ENCODE measurements at places on chromosomes 6 and 20. TPM values are rescaled to one million over a fixed set of nuclear protein-coding genes. Genes with fewer than 3 reads are reported as not detected.
A peak's percentile ranks its signal among the peaks of the same experiment; 100 is the strongest.

BEND6 gene
- polyA plus RNA-seq: 0.23 TPM

RREB1 gene
- 8.9 TPM for polyA plus RNA-seq

PSORS1C2 gene
- polyA plus RNA-seq: not detected

DNA sequence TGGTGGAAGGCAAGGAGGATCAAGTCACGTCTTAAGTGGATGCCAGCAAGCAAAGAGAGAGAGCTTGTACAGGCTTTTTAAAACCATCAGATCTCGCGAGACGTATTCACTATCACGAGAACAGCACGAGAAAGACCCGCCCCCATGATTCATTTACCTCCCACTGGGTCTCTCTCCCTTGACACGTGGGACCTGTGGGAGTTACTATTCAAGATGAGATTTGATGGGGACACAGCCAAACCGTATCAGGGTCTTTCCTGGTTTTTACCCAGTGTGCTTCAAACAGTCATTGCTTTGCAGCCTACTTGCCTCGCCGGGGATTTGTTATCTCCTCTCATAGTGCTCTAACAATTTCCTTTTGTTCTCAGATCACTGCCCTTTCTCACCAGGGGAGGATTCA is 108.2 kb downstream of the UST start:
- no peak for DNase-seq

DNA sequence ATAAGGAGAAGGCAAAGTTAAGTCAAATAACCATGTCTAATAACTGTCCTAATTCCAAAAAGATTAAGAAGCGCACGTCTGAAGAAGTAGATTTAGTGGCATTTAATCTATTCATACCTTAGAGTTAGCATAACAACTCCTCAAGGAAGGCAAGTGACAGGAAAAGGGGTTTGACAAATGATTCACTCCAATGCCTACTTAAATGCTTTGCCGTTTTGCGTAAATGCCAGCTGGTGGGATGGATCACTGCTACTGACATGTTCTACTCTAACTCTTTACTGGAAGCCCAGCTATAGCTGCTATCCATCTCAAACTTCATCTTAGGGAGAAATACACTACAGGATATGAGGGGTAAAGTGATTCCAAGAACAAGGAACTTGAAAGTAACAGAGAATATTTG is 347.3 kb upstream of the RUNX2 start:
- no peak for DNase-seq

DNA sequence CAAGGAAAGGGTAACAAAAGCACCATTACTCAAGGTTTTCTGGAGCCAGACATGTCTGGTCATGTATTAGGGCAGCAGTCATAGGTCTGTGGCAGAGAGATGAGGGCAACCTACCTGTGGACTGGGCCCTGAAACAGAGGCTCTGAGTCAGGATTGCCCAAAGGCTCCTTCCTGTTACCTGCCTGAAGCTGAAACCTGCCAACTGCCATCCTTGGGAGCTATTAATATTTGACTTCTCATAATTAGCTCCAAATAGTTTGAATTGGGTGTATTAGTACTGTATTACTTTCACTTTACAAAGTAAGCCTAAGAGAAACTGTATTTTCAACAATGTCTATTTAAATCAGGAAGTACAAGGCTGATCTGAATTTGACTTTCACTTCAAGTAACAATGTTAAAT is 72.0 kb upstream of the TBX18 start:
- DNase-seq: no peak

DNA sequence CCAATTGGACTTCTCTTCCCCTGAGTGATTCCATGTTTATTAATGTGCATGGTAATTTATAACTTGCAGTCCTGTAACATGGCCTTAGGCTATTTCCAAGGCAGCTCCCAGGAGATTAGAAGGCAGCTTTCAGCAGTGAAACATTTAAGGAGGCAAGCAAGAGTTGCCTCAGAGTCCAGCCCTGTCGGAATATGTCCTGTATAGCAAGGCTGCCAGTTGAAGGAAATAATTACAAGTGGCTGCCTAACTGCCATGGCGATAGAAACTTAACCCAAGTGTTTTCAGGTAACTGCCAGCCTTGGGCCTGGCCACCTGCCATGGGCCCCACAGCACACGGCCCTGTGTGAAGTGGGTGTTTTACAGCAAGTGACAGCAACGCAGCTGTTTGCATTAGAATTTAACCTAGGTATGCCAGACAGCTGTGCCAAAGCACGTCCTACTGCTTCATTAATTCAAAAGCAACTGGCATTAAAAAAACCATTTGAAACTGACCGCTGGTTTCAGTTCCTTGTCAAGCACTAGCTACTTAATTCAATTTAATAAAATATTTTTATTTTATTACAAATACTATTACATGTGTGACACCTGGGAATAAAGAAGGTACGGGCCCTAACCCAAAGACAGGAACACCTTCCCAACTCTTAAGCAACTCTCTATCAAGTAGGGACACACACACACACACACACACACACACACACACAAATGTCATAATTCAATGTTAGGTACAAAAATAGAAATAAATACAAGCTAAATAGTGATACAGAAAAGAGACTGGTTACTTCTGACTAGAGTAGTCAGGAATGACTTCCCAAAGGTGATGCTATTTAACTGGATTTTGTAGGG is 151.8 kb upstream of the HEY2 start:
- peak; percentile 36 for DNase-seq

GRCh38 chr6:48611332-48611731 is 500.3 kb upstream of the PTCHD4 start:
- no peak for DNase-seq

GRCh38 chr20:2557873-2558580 is 21.7 kb downstream of the TMC2 start:
- DNase-seq: no peak

- DNase-seq: no peak
Measured at GRCh38 chr6:108476847-108477430, 83.8 kb upstream of the FOXO3 start.

DNA sequence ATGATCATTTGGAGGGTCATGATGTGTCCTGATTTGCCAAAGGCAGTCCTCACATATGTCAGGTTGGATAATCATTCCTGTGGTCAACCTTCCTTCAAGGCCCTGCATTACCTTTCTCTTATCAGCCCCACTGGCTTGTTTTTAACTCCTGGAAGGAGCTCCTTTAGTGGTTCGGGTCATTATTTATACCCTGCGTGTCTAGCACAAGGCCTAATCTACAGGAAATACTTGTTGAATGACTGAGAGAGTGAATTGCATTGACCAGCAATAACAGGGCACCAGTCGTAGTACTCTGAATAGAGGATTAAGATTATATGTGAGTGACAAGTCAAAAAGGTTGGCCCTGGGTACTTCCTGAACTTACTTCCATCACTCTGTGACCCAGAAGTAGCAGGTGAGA is 4.5 kb downstream of the HIVEP2 start:
- no peak for DNase-seq

GRCh38 chr6:1942834-1943233 is 302.6 kb downstream of the GMDS start:
- no peak for DNase-seq

All from lung (tissue), 17 donors.